ENCODE measurements at places on chromosomes 3 and 15.

- DNase-seq = no peak
Measured at GRCh38 chr3:120339362-120339761, 9.8 kb downstream of the LRRC58 start.

DNA sequence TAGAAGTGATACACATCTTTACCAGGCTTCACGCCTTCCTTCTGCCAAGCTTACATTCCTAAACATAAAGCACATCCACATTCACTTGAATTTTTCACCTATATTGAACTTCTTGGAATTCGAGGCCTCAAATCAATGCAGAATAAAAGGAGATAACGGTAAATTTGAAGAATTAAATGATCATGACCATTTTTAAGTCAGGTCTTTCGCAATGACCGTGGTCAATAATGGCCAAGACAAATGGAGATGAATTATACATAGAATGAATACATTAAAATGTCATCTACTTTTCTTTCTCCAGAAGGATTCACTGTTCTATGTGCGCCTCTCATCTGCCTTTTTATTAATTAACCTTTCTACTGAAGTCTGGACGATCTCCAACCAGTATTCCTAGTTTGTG lies 5.3 kb upstream of the GOLGA8A start:
- DNase-seq = no peak

- DNase-seq = no peak
Measured at GRCh38 chr3:105653166-105653565, 215.6 kb downstream of the CBLB start.

DNA sequence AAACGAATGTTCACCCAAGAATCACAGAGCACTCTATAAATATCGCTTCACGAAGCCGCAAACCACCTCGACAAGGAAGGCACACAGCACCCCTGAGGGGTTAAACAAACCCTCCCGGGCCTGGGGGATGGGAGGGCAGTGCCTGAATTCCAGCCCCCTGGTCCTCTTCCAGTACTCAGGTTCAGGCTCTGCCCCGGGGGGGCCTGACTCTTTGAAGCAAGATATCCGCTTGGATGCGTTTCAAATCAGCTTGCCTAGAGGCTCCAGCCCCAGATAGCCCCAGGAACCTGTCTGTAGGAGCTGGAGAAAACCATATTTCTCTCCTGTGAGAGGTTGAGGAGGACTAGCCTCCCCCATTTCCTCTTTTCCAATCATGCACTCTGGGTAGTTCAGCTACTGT lies 194.7 kb downstream of the WNT5A start:
- no peak for DNase-seq

DNA sequence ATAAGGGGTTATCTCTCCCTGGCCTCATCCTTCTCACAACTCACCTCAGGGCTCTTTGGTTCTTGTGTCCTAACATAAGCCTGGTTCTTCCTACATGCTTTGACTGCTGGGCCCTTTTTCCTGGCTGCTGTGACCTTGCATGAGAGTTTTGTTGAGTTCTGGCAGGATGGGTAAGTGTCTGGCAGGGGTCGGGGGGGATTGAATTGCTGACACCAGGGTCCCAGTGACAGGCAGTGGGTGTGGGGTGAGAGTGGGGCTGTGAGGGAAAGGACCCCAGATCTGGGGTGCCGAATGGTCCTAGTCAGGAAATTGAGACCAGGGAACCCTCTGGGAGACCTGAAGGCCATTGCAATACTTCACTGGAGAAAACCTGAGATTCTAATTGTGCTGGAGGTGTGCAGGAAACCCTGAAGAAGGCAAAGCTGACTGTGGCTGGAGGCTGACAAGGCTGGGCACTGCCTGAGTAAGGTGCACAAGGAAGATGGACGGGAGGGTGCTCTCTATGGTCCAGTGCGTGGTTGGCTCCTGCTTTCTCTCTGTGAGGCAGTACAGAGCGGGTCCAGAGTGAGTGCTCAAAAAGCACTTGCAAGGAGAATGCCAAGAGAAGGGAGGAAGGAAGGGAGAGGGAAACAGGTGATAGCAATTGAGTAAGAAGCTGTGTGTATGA lies 76.8 kb downstream of the CLSTN2 start:
- DNase-seq = no peak
